ENCODE measurements at places on chromosomes 11 and 22.

DNA sequence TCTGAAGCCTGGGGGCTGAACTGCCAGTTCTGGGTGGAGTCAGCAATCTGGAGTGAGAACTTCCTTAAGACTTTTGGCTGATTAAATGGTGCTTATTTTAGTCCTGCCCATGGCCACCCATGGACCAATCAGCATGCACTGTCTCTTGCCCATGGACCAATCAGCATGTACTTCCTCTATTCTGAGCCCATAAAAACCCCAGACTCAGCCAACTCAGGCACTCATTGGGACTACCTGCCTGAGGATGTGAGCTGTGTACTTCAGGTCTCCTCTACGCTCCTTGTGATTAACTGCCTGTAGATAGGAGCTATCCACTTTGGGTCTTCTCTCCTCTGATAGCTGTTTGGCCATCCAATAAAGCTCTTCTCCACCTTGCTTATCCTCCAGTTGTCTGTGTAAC, 342.3 kb upstream of the CCDC179 start:
- DNase-seq = no peak

- DNase-seq = no peak
Measured at GRCh38 chr11:114154271-114155047, 94.9 kb downstream of the ZBTB16 start.

GRCh38 chr22:23533328-23533762, 46.7 kb downstream of the IGLL1 start:
- no peak for DNase-seq

- DNase-seq = no peak
Measured at GRCh38 chr11:75872887-75873416, 57.9 kb downstream of the UVRAG start.

- no peak for DNase-seq
Measured at GRCh38 chr11:100546714-100547113, 140.4 kb upstream of the ARHGAP42 start.

- no peak for DNase-seq
Measured at GRCh38 chr11:12184699-12185098, 74.3 kb downstream of the MICAL2 start.

- DNase-seq = no peak
Measured at GRCh38 chr22:31350410-31350863, 4.3 kb upstream of the PATZ1 start.

DNA sequence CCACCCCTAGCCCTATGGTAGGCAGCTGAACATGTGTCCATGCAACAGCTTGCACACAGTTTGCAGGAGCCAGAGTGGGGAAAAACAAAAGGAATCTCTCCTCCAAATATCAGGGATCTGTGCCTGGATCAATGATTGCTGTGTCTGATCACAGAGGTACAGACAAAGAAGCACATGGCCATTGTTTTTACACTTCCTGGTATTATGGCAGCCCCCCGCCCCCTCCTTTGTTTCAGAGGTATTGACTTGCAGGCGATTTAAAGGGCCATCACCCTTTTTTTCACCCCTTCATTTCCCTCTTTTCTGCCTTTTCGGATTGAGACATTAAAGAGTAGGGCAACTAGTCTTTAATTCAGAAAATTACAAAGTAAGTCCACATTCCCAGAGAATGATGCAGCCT, 453.0 kb upstream of the LUZP2 start:
- DNase-seq = no peak

DNA sequence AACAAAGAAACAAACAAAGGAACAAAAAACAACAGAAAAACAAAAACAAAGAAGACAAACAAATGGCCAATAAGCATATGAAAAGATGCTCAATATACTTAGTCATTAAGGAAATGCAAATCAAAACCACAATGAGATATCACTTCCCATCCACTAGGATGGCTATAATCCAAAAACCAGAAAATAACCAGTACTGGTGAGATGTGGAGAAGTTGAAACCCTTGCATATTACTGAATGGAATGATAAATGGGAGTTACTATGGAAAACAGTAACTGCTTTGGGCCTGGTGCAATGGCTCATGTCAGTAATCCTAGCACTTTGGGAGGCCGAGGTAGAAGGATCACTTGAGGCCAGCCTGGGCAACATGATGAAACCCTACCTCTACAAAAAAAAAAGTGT, 44.9 kb upstream of the RBFOX2 start:
- DNase-seq = no peak

DNA sequence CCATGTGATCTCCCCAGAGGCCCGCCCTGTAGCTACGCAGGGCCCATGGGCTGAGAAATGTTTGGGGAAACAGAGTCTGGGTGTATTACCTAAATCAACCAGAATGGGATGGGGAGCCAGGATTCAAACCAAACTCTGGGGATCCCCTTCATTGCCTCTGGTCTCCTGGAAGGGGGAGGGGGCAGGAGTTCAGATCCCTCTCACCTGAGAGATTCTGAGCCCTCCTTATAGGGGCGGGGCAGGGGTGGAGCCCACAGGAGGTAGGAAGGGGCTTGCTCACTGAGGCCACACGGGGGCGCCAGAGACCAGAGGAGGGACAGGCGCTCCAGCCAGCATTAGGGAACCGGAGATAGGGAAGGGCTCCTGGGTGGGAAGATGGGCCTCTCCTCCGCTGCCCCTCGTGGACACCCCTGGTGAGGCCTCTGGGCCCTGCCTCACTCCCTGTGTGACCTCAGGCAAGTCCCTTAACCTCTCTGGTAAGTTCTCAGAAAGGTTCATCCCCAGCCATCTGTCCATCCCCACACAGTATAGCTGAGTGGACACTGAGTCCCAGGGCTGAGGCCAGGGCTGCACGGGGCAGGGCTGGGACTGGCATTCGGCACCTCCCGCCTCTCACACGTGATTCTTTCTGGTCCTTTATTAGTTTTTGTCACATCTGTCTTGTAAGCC, 2.7 kb upstream of the CDC42BPG start:
- no peak for DNase-seq

DNA sequence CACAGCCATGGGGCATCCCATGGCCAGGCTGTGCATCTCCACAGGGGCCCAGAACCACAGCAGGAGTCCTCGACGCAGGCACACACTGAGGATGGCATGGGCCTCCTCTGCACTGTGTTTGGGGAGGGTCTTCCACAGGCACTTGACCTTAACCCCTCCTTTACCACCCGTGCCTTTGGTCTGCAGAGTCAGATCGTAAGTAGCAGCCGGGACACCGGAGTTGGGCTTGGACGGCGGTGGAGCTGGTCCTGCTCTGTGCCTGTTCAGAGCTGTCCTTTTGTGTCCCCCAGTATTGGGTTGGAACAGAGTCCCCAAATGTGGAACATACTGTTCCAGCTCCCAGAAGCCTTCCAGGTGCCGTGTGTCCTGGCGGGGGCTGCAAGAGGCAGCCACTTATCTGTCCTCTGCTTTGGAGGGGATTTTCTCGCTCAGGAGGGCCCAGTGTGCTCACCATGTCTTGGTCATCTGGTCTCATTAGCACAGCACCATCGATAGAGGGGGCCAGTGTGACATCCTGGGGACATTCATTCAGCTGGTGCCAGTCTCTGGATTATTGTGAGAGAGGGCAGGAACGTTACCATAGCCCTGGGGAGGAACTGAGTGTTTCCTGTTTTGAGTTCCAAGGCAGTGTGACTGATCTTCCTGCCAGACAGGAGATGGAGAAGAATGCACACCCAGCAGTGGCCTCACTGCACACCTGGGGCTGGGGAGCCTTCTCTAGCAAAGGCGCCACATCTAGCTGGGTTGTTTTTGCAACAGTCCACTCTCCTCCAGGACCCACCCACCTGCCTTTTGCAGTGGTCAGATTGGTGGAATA, 12.4 kb downstream of the CRELD2 start:
- DNase-seq = no peak

DNA sequence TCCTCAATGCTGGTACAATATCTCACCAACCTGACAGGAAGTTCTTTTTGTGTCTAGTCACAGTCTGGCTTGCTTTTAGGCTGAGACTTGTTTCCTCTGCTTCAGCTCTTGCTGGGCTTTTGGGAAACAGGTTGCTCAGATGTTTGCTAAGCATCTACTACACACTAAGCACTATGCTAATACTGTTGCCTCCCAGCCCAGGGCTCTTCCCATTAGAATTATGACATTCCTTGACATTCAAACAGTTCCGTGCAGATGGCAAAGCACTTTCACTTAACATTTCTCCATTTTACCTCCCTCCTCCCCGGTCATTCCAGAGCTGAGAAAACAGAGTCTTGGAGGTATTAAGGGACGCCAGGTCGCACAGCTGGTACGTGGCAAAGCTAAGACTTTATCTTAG, 200.7 kb upstream of the TBCEL start:
- DNase-seq = no peak

All from non-pigmented ciliary epithelial cell (primary cell).